ENCODE measurements at places on chromosomes 6 and 20.

DNA sequence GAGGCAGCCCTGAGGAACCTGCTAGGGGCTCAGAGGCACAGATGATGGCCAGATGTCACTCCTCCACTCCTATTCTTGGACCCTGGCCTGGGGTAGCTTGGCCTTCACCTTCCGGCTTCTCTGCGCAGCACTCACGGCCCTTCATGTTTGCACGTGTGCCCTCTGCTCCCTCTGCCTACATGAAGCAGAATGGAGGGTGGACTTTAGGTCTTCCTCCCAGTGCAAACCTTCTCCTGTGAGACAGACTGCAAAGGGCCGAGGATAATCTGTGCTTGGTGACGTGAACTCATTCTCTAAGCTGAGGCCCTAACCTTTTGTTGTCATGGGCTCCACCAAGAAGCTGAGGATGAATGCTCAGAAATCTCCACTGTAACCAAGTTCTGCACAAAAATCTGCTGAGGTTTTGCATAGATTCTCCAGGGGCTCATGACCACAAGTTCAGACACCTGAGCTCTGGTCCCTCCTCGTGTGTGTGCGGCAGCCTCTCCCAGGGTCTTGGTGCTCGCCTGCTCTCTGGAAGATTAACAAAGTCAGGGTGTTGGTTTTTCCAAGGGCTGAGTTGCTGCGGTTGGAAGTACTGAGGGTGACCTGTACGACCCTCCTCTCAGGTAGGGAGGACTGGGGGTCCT lies 25.5 kb upstream of the FOXO3 start:
- DNase-seq = no peak

DNA sequence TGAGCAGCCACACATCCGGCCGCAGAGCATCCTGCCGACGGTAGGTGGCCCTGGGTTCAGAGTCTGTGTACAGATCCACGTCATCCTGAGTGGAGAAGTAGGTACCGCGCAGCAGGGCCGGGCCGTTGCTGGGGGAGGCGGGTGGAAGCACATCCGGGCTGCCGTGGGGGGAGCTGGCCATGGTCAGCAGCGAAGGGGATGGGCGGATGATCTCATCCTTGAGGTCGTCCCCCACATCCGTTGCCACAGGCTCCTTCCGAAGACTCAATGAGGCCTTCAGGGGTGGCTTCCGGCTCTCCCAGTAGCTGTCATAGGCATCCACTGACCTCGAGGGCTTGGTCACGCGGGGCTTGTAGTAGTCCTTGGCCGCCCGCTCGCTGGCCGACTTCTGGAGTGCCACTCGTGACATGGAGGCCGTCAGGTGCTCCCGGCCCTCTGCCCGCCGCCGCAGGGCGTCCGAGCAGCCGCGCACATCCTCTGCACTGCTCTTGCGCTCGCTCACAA lies 9.2 kb downstream of the SPATA2 start:
- no peak for DNase-seq

GRCh38 chr6:107744927-107745326 lies 79.2 kb downstream of the SCML4 start:
- no peak for DNase-seq

DNA sequence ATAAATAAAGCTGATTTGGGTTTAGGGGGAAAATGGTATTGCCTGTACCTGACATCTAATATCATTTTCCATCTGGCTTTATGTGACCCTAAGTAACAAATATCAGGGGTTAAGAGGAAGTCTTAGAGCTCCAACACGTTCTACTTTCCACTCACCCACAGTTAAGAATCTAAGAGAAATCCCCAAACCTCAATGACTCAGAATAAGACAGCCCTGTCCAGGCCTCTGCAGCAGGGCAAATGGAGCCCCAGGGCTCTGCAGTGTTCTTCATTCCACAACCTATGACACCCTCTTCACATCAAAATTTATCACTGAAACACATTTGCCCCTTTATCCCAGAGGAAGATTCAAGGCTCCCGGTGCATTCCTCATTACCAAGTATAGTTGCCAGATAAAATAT lies 20.3 kb upstream of the TENT5A start:
- no peak for DNase-seq

GRCh38 chr20:50248104-50248641 lies 57.5 kb downstream of the CEBPB start:
- no peak for DNase-seq

DNA sequence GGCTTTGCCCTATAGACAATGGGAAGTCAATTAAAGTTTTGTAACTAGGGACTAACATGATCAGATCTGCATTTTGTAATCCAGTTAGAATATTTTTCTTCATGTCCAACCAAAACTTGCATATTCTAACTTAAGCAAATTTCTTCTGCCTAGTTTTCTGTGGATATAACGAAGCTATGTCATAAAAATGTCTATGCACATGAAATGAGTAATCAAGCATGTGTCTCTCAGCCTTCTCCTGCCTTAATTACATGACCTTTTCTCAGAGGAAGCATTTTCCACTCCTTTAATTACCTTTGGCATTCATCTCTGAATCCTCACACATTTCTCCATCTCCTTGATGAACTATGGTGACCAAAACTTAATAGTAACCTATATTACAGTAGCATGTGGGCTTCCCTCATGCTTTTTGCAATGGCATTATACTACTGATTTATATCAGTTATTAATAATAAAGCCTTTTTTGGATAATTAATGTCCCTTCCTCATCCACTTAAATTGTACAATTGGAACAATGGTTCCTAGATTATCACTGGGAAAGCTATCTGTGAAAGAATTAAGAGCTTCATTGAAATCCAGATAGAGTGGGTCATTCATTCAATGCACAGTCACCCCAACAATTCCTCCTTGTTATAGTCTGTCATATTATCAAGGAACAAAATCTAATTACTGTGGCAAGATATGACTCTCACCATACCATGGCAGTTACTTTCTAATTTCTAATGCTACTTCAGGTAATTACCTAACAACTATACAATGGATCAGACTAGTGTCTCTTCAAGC lies 19.1 kb upstream of the FBXO9 start:
- DNase-seq = no peak

- DNase-seq = no peak
These were observed 11.8 kb downstream of the TRIM10 start for GRCh38 chr6:30149234-30149633.

- DNase-seq = no peak
These were observed 23.5 kb upstream of the OCSTAMP start for GRCh38 chr20:46573788-46574584.

GRCh38 chr6:105886066-105886813 lies 199.9 kb upstream of the PRDM1 start:
- DNase-seq = no peak

- no peak for DNase-seq
These were observed 106.4 kb downstream of the COL9A1 start for GRCh38 chr6:70196531-70196930.

GRCh38 chr6:121619987-121620740 lies 184.7 kb downstream of the GJA1 start:
- no peak for DNase-seq

- DNase-seq = no peak
These were observed 1007.9 kb upstream of the FLRT3 start for GRCh38 chr20:15345287-15345686.

DNA sequence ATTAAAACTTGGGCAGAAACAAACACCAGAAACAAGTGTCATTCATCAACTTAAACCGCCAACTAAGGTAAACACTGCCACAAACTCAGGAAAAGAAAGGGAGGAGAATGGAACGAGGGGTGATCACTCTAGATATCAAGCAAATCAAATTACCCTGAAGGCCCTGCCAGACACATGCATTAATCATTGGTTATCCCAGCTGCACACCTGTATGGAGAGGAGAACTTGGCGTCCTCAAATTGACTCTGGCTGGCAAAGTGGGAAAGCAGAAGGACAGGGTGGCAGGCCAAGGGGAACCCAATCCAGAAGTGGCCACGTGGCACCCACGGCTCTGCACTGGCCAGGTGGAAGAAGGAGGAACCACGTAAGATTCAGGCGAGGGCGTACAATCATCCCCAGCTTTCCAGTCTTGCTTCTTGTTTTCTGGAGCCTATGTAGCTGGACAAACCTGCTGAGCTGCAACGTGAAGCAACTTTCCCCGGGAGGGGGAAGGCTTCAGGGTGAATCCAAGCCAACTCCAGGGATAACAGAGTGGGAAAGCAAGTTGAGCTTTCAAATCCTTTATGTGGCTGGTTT lies 156.2 kb upstream of the JARID2 start:
- no peak for DNase-seq

DNA sequence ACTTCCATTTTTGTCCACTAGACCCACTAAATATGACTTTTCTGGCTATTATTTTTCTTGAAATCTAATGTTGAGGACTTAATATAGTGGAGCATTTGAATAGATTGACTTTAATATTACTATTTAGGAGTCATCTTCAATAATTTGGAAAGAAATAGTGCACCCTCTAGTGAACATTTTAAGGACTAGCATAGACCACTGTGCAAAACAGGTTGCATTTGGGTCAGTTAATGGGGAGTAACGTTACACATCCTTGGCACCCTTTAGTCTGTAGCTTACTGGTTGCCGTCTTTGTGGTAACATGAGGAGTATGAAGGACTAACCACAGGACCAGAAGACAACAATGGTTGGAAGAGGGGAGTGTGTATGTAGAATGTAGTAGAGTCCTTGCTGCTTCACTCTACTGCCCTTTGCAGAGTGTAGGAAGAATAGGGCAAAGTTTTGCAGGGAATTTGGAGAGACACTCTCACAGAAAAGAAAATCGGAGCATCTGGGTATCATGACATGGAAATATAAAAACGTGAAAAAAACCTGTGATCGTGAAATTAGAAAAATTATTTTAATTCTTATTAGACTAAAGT lies 25.2 kb downstream of the RFPL4B start:
- no peak for DNase-seq

GRCh38 chr6:157630463-157631080 lies 192.5 kb upstream of the SNX9 start:
- no peak for DNase-seq

DNA sequence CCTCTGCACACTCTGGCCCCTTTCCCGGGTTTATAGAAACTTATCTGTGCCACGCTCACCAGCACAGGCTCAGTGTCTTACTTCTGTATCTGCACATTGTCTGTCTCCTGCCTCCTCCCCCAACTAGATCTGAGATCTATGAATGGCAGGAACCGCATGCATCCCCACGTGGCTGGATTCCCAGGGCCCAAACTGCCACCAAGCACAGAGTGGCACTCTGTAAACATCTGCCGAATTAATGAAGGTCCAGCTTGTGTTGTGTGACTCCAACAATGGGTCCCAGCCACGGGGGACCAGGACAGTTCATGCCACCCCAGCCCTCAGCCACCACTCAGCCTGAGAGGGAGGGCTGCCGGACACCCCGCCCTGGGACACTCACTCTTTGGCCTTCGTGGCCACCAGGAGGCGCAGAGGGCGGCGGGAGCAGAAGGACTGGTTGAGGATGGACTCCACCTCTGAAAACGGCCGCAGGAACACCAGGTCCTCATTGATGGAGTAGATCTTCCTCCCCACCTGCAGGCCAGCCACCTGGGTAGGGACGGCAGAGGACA lies 171.1 kb downstream of the PREX1 start:
- no peak for DNase-seq

- DNase-seq = no peak
These were observed 2.4 kb downstream of the SLC22A23 start for GRCh38 chr6:3454273-3455010.

DNA sequence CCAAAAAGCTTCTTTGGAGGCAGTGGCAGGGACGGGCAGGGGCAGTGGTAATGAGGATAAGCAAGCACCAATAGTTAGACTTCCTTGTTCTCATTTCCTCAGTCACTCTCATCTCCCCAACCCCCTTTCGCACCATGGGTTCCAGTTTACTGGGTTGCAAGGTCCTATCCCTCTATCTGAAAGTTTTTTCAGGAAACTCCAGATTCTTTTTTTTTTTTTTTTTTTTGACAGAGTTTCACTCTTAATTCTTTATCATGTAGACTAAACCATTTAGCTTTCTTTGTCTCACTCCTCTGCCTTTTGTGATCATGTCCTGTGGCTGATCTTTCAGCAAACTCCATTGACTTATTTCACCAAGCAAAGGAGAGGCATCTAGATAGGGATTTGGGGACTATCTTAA lies 51.4 kb upstream of the GMDS start:
- DNase-seq = no peak

DNA sequence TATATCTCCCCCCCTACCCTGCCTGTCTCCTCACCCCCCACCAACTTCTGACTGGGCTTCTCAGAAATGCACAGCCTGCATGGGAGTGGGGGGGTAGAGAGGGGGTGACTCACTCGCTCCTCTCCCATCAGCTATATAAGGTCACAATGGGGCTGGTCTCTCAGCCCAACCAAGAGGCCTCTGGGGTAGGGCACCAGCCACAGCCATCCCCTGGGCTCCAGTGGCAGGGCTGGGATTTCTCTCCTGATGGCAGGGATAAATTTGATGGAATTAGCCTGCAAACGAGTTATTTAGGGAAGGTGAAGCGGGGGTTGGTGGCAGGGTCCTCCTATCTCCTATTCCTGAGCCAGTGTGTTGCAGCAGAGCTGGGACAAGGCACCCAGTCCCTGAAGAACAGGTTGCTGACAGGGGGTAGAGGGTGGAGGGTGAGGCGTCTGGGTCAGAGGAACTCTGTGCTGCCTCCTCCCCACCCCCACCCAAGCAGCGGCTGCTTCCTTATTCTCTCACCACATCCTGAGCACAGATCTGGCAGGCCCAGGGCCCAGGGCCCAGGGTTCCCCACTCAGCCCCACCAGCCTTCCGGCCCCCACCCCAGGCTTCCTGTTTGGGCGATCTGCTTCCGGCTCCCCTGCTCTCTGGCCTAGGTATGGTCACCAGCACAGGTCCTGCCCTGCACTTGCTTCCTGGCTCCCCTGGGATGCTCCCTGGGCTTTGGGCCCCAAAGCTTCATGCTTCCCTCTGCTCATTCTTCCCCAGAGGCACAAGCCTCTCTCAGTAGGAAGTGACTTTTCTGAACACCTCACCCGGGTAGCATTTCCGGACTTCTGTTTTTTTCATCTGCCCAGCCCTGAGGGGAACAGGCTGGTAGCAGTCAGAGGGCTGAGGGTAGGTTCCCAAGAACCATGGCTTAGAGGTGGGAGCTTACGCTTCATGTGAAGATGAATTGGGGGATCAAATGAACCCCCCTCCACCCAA lies 4.0 kb downstream of the PPP1R18 start:
- no peak for DNase-seq

DNA sequence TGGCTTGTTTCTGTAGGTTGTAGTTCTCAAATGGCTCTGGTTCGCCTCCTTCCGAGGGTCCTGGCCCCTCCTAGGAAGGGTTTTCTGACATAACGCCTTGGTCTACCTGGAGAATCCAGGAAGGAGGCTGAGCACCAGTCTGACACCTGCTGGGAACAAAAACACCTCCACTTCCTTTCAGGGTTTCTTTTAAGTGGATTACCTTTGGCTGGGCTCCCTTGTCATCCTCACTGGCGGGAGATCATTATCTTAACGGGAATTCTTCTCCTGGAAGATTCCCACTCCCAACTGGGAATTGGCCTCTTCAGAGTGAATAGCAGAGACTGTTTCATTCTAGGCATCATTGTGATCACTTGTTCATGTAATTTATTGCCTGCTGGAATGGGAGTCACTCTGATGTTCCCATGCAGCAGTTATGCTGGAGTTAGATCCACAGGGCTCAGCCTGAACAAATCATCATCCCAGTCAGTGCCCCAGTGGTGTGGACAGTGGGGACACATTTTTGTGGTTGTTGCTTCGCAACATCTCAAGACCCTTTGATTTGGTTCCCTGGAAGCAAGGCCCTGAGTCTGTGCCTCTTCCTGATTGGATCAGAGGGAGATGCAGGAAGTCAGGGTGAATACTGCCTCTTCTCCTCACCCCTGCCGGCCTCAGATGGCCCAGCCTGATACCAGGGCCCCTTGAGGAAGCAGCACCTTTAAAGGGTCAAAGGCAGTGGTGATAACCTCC lies 49.1 kb downstream of the LYRM2 start:
- DNase-seq = no peak

- DNase-seq = peak; percentile 46
These were observed 261.2 kb upstream of the MARCKS start for GRCh38 chr6:113595911-113596376.

Measured in NCI-H2081 treated with DMSO at 0.1 percent for 48 hours (cell line).